WERI-Rb-1 (cell line): ENCODE measurements at places on chromosomes 16 and 17.

GRCh38 chr16:84177741-84178073, 9.2 kb downstream of the TAF1C start:
- DNase-seq = no peak

DNA sequence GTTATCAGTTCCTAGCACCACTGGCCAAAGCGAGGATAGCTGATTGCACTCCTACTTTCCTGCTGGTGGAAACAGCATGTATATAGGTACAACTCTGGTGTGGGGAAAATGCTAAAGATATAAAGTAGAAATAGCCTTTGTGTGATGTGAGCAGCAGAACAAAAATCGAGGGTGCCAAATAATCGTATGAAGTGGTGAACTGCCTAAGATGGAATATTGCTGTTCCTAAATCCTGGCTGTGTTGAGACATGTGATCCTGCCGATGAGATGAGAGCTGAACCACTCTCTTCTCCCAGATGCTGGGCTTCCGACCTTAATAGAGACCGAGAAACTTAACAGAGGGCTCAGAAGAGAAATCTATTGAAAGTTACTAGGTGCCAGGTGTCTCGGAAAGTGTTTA, 117.8 kb downstream of the WWOX start:
- DNase-seq = no peak

- DNase-seq = no peak
These were observed 413.0 kb downstream of the CPPED1 start for GRCh38 chr16:12390644-12391043.

GRCh38 chr16:69111876-69112230, 6.4 kb downstream of the HAS3 start:
- no peak for DNase-seq

DNA sequence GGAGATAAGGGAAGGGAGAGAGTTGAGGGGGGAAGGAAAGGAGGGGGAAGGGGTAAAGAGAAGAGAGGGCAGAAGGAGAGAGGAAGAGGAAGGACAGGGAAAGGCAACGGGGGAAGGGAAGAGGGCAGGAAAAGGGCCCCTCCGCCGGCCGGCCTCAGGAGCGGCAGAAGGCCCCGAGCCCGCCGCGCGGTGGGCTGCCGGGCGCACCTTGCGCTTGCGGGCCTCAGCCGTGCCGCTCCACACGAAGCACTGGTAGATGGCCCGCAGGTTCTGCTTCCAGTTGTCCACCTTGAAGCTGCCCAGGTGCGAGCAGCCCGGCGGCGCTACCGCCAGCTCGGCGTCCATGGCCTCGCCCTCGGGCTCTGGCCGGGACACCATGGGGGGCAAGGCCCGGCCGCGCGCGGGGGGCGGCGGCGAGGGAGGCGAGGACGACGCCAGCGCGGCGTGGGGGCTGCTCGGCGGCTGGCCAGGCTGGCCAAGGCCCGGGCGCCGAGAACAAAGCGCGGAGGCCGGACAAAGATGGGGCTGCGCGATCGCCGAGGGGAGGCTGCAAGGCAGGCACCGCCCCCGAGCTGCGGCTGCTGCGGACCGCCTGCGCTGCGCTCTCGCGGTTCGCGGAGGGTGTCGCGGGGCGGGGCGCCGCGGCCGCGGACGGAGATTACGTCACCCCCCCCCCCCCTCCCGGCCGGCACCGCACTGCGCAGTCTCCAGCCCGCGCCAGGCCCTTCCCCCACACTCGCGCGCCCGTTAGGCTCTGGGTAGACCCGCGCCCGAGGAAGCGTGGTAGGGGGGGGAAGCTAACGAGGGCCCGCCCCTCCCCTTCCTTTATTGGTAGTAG, at the start of gene USP22:
USP22 (minus strand) TSS at position 554 of the 838 bp plus-strand sequence; CDS start at position 378, 176 bp downstream.
- DNase-seq = no peak

DNA sequence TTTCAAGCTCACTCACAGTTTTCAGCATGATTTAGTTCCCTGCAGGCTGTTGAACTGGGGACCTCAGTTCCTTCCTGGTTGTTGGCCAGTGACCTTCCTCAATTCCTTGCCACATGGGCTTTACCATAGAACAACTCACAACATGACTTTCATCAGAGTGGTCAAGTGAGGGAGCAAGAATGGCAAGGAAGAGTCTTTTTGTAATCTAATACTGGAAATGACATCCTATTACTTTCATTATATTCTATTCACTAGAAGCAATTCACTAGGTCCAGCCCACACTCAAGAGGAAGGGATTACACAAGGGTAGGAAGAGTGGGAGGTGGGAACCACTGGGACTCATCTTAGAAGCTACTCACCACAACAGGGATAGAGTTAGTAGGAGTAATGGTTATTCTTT, 57.6 kb downstream of the SYT17 start:
- DNase-seq = no peak

GRCh38 chr16:3089717-3090592, 9.1 kb downstream of the ZSCAN10 start:
- no peak for DNase-seq

GRCh38 chr16:53768593-53768992, 64.6 kb downstream of the FTO start:
- DNase-seq = no peak

GRCh38 chr17:7019367-7019766, 3.5 kb upstream of the BCL6B start:
- DNase-seq = no peak

- DNase-seq = no peak
These were observed 22.9 kb upstream of the PRSS54 start for GRCh38 chr16:58317608-58318152.

GRCh38 chr16:19882186-19882585, 2.5 kb downstream of the GPRC5B start:
- DNase-seq = no peak

- no peak for DNase-seq
These were observed 621.7 kb upstream of the CDH11 start for GRCh38 chr16:65743558-65743957.

GRCh38 chr17:55588446-55589242, 77.4 kb upstream of the SMIM36 start:
- no peak for DNase-seq

DNA sequence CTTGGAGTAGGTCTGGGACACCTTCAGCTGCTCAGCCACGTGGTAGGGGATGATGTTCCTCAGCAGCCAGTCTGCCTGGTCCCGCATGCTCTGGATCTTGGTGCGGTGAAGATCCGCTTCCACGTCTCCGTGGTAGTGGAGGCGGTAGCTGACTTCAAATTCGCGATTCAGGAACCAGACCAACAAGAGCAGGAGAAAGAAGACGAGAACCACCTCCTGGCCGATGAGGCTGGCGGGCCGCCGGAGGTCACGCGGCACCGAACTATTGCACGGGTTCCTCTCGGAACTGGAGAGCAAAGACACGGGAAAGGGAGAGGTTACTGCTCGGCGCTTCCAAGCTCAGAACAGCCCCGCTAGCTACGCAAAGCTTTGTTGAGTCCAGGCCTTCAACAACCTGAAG, 86.2 kb upstream of the CREBBP start:
- no peak for DNase-seq

DNA sequence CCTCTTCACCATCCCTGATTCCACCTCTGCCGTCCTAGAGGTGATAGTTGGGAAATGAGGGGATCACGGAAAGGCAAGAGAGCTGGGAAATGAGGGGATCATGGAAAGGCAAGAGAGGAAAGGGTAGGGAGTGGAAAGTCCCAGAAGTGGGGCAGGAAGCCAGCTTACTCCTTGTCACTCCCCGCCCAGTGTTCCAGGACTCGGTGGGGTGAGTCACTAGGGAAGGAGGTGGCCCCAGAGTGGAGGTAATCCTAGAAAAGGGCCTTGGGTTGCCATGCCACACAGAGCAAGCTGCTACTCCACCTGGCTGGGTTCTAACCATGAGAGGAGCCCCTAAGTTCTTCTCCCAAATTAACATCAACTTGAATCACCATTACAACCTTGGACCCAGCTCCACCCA, 14.8 kb downstream of the ALOXE3 start:
- no peak for DNase-seq

- DNase-seq = no peak
These were observed 96.9 kb downstream of the KATNIP start for GRCh38 chr16:27646806-27647205.

- DNase-seq = no peak
These were observed 15.0 kb downstream of the MRM1 start for GRCh38 chr17:36616061-36617029.

GRCh38 chr17:4537451-4538235, 17.5 kb downstream of the MYBBP1A start:
- DNase-seq = no peak

GRCh38 chr17:30323895-30324319, 9.9 kb downstream of the TMIGD1 start:
- no peak for DNase-seq

GRCh38 chr17:80612997-80613731, 68.5 kb downstream of the RPTOR start:
- no peak for DNase-seq

DNA sequence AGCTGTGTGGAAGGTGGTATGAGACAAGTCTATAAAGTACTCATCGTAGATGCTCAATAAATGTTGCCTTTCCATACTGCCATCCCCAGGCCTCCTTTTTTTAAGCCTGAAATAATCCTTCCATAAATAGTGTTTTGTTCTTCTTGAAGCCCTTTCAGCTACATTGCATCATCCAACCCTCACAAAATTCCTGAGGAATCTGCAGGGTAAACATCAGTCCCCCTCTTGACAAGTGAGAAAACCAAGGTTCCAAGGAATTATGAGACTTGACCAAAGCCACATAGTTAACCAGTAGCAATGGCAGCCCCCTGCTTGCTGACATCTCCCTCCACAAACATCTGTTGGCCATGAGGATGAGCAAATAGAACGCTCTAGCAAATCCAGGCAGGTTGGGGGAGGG, 89.7 kb upstream of the CCL1 start:
- no peak for DNase-seq

DNA sequence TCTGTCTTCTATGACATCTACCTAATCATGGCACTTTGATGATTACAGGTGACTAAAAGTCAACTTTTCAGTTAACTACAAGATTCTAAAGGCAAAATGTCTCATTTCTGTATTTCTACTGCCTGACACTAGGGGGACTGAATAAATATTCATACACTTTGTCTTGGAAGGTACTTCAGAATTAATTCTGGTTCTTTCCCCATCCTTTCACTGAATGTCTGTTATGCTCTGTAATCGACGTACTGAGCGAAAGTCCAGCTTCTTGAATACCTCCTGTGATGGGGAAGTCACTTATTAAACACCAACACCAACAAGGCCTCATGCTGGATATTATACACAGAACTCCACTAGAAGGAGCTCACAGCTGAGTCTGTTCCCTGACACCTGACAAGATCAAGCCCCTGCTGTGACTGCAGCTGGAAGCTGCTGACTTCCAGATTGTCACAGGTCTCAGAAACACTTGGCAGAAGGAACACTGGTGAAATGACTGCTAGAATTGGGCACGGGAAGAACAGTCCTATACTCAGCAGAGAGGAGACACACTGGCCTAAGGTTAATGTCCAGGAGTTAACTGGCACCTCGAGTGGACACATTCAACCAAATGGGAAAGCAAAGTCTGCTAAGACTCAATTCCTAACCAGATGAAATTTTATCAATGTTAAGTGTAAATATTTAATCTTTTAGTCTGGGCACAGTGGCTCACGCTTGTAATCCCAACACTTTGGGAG, 31.9 kb downstream of the CMC2 start:
- DNase-seq = peak; percentile 8

GRCh38 chr16:29988346-29989075, 6.9 kb downstream of the HIRIP3 start:
- no peak for DNase-seq

GRCh38 chr17:40961591-40961990, 5.2 kb downstream of the KRT39 start:
- no peak for DNase-seq

DNA sequence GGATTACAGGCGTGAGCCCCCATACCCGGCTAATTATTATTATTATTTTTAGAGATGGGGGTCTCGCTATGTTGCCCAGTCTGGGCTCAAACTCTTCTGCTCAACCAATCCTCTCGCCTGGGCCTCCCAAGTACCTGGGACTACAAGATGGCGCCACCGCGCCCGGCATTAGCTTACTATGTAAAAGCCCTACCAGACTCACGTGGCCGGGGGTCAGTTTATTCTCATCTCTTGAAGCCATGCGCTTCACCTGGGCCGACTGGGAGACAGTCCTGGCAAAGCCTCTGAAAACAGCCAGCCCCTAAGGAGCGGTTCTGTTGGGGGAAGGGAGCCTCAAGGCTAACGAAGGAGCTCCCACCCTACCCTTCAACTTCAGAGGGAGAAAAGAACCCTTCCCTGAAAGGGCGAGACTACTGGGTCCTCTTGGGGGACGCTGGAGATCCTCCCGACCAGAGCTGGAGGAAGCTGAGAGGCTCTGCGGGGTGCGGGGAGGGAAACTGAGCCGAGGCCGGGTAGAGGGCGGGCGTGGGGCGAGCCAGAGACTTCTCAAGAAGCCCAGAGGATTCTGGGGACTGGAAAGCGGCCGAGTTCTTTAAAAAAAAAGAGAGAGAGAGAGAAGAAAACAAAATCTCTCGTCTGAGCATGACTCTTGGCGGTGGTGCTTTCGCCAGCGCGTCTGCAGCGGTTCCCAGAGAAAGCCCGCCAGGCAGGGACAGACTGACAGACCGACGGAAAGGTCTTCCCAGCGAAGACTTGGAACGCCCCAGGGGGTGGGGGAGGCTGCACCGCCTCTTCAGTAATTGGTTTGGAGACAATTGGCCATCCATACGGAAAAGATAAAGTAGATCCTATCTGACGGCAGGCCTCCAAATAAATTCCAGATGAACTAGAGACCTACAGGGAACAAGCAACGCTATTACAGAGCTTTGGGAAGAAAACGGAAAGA, 5.6 kb upstream of the TUBG2 start:
- no peak for DNase-seq

DNA sequence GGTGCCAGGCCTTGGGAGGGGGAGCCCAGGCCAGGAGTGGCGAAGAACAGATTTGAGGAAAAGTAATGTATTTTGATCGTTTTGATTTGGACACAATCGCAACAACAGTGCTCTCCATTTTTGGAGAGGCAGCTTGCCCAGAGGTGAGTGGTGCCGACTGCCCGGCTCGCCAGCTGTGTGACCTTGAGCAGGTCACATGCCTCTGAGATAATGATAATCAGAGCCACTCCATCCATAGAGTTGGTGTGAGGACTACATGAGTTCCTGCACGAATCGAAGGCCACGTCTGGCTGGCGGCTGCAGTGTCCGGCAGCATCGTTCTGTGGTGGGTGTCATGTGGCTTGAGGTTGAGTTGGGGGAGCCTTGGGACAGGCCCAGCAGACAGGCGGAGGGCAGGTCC, 20.7 kb downstream of the LLGL2 start:
- no peak for DNase-seq

DNA sequence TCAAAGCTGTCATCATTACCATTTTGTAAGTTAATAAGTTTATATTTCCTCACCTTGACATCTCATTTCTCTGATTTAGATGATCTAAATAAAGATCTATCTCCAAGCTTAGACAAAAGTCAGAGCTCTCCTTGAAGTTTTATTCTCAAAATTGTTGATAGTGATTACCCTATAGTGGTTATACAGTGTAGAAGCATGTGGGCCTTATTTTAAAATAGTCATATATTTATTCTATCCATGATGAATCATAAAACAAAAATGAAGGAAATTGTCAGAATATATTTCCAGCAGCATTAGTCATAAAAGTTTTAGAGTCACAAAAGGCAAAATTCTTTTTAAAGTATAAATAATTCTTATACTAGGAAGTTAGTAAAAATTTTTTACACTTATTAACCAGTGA, 49.0 kb downstream of the RHOT1 start:
- DNase-seq = no peak

GRCh38 chr17:38543403-38544174, 62.2 kb downstream of the SRCIN1 start:
- peak; percentile 83 for DNase-seq
